ENCODE measurements at places on chromosomes 11 and 22.

GRCh38 chr11:76292583-76293188 is 86.4 kb upstream of the WNT11 start:
- no peaks in the 10 kb centered on the region for H3K4me1 ChIP-seq
- DNase-seq, result no peak
- no peak overlapping the region for H3K4me3 ChIP-seq
- no peaks in the 10 kb centered on the region for H3K36me3 ChIP-seq

DNA sequence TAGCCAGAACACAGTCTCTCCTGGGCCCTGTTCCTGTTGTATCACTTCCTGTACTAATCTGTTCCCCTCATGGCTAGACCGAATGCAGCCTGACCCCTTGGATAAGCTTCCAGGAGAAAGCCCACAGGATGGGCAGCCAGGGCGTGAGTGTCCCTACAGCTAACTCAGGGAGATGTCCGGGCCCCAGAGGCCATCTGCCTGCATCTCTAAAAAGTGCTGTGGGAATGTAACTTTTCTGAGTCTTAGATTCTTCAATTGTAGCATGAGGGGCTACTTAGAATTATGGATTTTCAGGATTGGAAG is 7.7 kb upstream of the MALAT1 start:
- peak overlapping the region; percentile 43 for H3K4me3 ChIP-seq
- no peaks in the 10 kb centered on the region for H3K27me3 ChIP-seq
- H3K36me3 ChIP-seq, result no peaks in the 10 kb centered on the region
- peak overlapping the region; percentile 100 for H3K27ac ChIP-seq

DNA sequence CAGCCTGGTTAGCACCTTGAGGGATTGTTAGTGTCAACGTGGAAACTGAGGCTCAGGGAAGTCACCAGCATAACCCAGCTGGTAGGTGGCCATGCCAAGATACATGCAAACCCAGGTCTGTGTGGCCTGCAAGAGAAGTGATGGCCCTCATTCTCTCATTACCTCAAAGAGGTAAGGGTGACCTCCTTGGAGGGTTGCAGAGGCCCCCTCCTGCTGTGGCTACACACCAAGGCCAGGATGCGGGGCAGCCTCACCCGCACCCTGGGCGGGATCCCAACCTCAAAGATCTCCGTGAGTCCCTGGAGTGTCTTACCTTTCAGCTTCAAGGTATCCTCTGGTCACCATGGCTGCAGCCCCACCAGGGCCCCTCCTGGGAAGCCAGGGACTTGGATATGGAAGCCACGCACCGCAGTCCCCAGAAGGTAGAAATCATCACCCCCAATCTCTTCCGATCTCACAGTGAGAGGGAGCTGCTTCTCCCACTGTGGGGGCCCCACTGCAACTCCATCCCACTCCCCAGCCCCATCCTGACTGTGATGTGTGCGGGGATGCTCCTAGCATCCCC is 95.4 kb downstream of the MORC2 start:
- no peaks in the 10 kb centered on the region for H3K27me3 ChIP-seq
- peaks cover 5% of the 10 kb centered on the region for H3K4me1 ChIP-seq
- H3K27ac ChIP-seq, result no peak overlapping the region
- no peak for DNase-seq

DNA sequence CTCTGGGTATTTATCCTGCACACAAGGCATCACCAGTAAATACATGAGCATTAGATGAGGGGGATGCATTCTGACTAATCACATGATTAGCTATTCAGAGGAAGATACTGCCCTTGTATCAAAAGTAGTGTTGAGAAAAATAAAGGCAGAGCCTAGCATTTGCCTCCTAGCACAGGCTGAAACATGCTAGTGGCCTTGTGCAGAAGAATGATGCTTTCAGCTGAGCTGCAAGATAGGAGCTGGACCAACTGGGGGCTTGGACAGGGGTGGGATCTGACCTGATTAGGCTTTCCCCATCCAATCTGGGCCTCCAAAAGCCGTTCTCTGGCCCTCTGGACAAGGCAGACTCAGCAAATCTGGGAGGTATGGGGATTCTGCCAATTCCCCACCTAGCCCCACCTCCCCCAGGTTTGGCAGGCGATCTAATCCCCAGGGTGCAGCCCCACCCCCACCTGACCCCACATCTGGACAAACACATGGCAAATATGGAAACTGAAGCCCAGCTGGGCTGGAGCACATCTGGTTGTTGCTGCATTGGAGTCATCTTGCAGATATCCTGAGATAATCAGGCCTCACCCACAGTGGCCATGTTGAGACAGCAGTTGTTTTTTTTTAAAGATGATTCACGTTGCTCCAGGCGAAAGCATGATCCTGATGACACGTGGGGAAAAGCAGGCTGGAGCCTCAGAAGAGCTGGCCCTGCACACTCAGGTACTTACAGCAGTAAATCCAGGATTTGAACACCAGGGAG is 4.4 kb upstream of the MISFA start:
- no peak overlapping the region for H3K4me3 ChIP-seq
- no peaks in the 10 kb centered on the region for H3K4me1 ChIP-seq
- no peaks in the 10 kb centered on the region for H3K27me3 ChIP-seq
- DNase-seq, result peak; percentile 9

- H3K4me1 ChIP-seq, result no peaks in the 10 kb centered on the region
- no peak overlapping the region for H3K4me3 ChIP-seq
- no peak overlapping the region for H3K27ac ChIP-seq
Observed at GRCh38 chr11:87046824-87047223, 9.1 kb downstream of the TMEM135 start.

DNA sequence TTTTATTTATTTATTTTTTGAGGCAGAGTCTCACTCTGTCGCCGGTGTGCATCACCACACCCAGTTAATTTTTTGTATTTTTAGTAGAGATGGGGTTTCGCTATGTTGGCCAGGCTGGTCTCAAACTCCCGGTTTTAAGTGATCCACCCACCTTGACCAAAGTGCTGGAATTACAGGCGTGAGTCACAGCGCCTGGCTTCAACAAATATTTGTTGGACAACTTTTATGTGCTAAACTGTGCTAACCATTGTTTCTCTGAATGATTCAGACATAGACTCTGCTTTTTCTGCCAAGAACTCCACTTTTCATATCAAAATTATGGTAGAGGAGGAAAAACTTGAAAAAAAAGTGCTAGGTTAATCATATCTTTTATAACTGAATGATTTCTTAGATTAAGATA is 36.3 kb downstream of the MMP7 start:
- no peak overlapping the region for H3K4me3 ChIP-seq
- H3K27me3 ChIP-seq, result no peaks in the 10 kb centered on the region
- no peak overlapping the region for H3K27ac ChIP-seq
- no peaks in the 10 kb centered on the region for H3K36me3 ChIP-seq
- H3K4me1 ChIP-seq, result peaks cover 17% of the 10 kb centered on the region
- DNase-seq, result peak; percentile 89

DNA sequence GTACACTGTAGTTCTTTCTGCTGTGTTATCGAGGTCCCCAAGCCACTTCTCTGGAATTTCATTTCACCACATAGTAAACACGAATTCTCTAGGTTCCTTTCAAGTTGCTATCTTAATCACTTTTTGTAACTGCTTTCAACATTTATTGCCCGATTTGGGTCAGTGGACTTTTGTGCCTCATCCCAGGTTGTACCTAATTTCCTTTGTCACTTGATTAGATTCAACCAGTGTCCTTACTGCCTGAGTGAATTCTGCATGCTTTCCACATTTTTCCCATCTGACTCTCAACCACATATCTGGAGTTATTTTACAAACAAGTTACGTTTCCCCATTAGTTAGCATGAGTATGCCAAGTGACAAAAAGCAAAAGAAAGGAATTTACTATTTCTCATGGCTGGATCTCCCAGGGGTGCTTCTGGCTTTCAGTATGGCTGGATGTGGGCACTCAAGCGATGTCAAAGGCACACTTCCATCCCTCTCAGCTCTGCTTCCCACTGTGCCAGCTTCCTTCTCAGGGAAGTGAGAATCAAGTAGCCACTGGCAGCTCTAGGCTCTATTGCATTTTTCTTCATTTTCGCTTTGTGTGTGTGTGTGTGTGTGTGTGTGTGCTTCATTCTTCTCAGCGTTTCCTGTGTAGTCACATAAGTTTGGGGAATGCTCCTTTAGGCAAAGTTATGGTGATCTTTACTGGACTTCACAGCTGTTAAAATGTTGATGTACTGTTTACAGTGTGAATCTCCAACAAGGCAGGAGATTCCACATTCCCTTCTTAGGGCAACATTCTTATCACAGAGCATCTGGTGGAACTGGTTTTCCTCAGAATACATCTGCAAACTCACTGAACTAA is 128.9 kb downstream of the DBX1 start:
- no peaks in the 10 kb centered on the region for H3K27me3 ChIP-seq
- peak overlapping the region; percentile 36 for H3K4me3 ChIP-seq
- H3K4me1 ChIP-seq, result peaks cover 28% of the 10 kb centered on the region

DNA sequence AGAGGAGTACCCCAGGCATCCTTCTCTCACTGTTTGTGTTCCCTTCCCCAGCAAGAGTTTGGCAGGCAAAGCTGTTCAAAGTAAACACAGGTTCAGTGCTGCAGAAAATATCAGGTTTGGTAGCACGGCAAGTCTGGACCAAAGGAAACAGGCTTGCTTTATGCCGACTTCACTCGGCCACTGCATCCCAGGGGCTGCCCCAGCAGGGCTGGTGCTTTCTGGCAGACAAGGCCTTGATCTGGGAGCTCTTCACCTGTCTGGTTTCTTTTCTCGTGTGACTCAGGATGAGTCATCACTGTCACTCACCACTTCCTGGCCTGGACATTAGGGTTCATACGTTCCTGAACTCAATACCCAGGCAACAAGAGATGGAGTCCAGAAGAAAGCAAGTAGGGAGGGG is 52.6 kb upstream of the NAV2 start:
- H3K27ac ChIP-seq, result no peak overlapping the region
- no peaks in the 10 kb centered on the region for H3K36me3 ChIP-seq
- DNase-seq, result peak; percentile 47
- no peak overlapping the region for H3K4me3 ChIP-seq
- peaks cover 13% of the 10 kb centered on the region for H3K4me1 ChIP-seq
- H3K27me3 ChIP-seq, result no peaks in the 10 kb centered on the region

DNA sequence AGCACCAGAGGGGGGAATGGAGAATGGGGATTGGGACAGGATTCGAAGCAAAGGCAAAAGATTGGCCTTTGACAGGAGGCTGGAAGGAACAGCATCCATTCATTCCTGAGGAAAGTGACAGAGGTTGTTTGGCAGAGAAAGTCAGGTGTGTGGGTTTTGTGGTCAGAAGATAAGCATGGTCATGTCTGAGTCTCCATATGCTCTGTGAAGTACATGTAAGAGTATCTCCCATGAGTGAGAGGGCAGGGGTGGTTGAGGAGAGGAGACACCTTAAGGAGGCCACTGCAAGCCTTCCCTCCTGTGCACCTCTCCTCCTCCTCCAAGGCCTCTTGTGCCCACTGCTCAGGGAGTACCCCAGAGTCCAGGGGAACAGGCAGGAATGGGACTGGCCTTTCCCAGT is 1.9 kb upstream of the NLRP10 start:
- no peaks in the 10 kb centered on the region for H3K27me3 ChIP-seq
- H3K4me3 ChIP-seq, result no peak overlapping the region
- no peak for DNase-seq

DNA sequence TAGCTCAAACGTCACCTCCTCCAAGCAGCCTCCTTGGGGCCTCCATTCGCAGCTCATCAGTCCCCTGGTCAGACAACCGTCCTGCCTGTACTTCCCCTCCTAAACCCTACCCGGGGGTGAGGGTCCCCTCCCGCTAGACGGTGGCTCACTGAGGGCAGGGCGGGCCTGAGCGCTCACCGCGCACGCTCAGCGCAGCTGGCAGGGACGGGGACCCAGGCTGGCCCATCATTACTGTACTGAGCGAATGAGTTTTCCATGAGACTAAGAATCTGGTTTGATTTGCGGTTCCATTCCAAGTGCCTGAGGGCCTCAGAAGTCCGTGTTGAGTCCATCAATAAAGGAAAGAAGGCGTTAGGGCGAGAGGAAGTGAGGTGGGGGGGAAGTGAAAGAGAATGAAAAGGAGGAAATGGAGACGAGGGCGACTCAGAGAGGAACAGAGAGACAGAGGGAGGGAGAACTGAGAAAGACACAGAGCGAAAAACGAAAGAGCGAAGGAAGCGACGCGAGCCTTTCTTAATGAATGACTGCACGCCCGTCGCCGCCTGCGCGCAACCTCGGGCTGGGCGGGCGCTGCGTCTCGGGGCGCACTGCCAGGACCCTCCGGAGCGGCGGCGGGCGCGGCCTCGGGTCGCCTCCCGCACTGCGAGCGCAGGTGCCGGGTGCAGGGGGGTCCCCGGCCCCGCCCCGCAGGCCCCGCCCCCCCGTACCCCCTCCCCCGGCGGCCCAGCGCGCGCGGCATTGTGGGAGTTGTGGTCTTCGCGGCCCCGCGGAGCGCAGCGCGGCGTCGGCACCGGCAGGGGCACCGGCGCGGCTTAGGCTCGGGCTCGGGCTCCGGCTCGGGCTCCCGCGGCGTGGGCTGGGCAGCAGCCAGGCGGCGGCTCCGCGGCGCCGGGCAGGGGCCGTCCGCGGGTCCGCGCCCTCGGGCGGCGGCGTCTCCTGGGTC is at the start of gene ASPHD2:
Gene ASPHD2 (plus strand): TSS at position 746 of the 943 bp plus-strand sequence. CDS start 4,356 bp downstream, outside the sequence.
- no peaks in the 10 kb centered on the region for H3K4me1 ChIP-seq
- H3K27ac ChIP-seq, result peak within 1 kb of the TSS; percentile 49
- H3K4me3 ChIP-seq, result peak within 1 kb of the TSS; percentile 98
- DNase-seq, result peak; percentile 80

DNA sequence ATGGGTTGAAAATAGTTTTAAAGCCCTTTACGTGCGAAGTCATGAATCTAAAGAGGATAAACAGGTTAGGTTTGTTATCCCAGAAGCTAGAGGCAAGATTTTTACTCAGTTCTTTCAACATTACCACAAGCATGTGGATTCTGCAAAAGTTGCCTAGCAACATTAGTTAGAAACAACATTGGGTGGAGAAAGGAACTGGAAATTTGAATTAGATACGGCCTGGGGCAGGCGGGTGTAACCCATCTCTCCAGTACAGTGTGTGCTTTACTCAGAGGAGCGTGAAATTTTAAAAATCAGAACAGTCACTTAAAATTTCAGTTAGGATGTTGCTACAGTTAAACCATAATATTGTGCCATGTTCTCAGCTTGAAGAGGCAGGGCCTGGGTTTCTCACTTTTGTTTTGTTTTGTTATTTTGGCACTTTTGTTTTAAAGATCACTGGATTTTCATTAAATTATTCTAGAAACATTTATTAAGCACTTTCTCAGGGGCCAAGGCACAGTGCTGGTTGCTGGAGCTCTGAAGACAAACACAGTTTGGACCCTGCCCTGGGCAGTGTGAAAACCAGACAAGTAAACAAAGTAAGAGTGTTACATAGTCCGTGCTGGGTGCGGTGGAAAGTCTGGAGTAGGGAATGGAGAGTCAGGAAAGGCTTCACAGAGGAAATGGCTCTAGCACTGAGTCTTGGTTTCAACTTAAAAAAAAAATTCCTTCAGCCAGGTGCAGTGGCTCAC is 4.4 kb upstream of the WEE1 start:
- H3K4me3 ChIP-seq, result peak overlapping the region; percentile 58
- no peaks in the 10 kb centered on the region for H3K36me3 ChIP-seq
- H3K27me3 ChIP-seq, result no peaks in the 10 kb centered on the region
- peak; percentile 95 for DNase-seq
- peak overlapping the region; percentile 99 for H3K27ac ChIP-seq
- peaks cover 45% of the 10 kb centered on the region for H3K4me1 ChIP-seq

- peak overlapping the region; percentile 75 for H3K27ac ChIP-seq
- DNase-seq, result peak; percentile 63
- peaks cover 56% of the 10 kb centered on the region for H3K4me1 ChIP-seq
- H3K27me3 ChIP-seq, result no peaks in the 10 kb centered on the region
Observed at GRCh38 chr11:86805873-86806310, 5.5 kb downstream of the PRSS23 start.

- no peaks in the 10 kb centered on the region for H3K4me1 ChIP-seq
- no peaks in the 10 kb centered on the region for H3K27me3 ChIP-seq
- H3K4me3 ChIP-seq, result no peak overlapping the region
- no peaks in the 10 kb centered on the region for H3K36me3 ChIP-seq
- no peak for DNase-seq
Observed at GRCh38 chr11:105368711-105369110, 229.1 kb upstream of the CARD18 start.

Measured in GM23248 (cell line).